Pulmonary artery endothelial cell (primary cell): ENCODE measurements at places on chromosomes 12 and 14. TPM values are rescaled to one million over a fixed set of nuclear protein-coding genes. Genes with fewer than 3 reads are reported as not detected.

IL22 gene
- total RNA-seq = not detected in 2 replicates

KLRD1 gene
- total RNA-seq = 0.20 and 0.32 TPM in 2 replicates

WNT5B gene
- total RNA-seq = 0.14 TPM in 1 of 2 replicates, not detected in the other

SLC38A4 gene
- total RNA-seq = under 0.01 TPM in 1 of 2 replicates, not detected in the other

BRI3BP gene
- total RNA-seq = 5.8 and 9.2 TPM in 2 replicates

PPP1R1A gene
- total RNA-seq = not detected in 2 replicates
